ENCODE measurements at places on chromosomes 4 and X.

DNA sequence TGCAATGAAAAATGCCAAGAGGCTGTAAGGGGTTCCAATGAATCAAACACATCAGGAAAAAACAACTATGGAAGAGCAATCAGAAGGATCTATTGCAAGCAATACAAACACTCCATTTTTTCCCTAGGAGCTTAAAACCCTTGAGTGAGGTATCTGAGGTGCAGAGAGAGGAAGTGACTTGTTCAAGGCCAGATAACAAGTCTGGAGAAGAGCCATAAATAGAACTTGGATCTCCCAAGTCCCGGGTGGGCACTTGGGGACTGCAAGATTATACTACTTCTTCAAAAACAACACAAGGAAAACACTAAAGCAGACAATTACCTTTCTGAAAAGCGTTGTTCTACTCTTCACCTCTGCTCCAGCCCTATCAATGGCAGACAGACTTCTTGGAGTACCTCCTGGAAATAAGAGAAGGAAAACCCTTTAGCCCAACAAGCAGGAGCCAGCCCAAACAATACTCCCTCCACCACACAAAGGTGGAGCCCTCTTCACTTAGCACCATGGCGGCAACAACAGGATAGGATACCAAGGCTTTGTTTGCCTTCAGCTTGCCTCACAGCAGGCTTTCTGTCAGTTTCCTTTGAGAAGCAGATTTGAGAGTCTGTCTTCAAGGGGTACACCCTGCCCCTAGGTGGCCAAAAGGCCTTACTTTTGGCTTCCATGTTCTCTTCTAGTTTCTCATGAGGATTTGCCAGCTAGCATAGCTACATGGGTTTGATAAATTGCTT is 26.0 kb downstream of the AIFM1 start:
- H3K36me3 ChIP-seq: peaks cover 15% of the 10 kb centered on the region
- H3K27ac ChIP-seq: no peak overlapping the region
- no peaks in the 10 kb centered on the region for H3K4me1 ChIP-seq
- no peaks in the 10 kb centered on the region for H3K27me3 ChIP-seq
- H3K4me3 ChIP-seq: no peak overlapping the region
- no peak for DNase-seq

- no peaks in the 10 kb centered on the region for H3K36me3 ChIP-seq
- H3K27ac ChIP-seq: no peak overlapping the region
- H3K4me3 ChIP-seq: no peak overlapping the region
- no peaks in the 10 kb centered on the region for H3K27me3 ChIP-seq
Measured at GRCh38 chr4:2436761-2437474, 18.2 kb downstream of the CFAP99 start.

DNA sequence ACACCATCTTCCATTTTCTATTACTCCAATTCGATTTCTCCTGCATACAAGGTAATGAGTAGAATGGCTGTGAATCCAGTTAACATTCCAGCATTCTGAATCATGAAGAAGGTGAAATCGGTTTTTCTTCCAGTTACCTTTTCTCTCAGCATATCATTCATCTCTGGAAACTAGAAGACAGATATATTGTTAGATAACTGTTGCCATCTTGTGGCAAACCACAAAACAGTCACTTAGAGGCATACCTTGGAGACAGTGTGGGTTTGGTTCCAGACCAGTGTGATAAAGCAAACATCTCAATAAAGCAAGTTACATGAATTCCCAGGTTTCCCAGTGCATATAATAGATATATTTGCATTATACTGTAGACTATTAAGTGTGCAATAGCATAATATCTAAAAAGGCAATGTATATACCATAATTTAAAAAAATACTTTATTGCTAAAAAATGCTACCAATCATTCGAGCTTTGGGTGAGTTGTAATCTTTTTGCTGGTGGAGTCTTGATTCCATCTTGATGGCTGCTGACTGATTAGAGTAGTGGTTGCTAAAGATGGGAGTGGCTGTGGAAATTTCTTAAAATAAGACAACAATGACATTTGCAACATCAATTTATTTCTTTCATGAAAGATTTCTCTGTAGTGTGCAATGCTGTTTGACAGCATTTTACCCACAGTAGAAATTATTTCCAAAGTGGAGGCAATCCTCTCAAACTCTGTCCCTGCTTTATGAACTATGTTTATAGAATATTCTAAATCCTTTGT is 82.1 kb downstream of the SLC39A8 start:
- H3K27me3 ChIP-seq: no peaks in the 10 kb centered on the region
- H3K27ac ChIP-seq: no peak overlapping the region
- no peak overlapping the region for H3K4me3 ChIP-seq
- DNase-seq: no peak
- no peaks in the 10 kb centered on the region for H3K4me1 ChIP-seq
- H3K36me3 ChIP-seq: no peaks in the 10 kb centered on the region

- H3K36me3 ChIP-seq: no peaks in the 10 kb centered on the region
- H3K4me1 ChIP-seq: no peaks in the 10 kb centered on the region
- DNase-seq: no peak
- no peaks in the 10 kb centered on the region for H3K27me3 ChIP-seq
- no peak overlapping the region for H3K4me3 ChIP-seq
Measured at GRCh38 chr4:90137555-90137954, 10.4 kb downstream of the CCSER1 start.

GRCh38 chr4:13821522-13821921 is 194.0 kb upstream of the BOD1L1 start:
- H3K36me3 ChIP-seq: no peaks in the 10 kb centered on the region
- H3K27ac ChIP-seq: no peak overlapping the region
- no peak overlapping the region for H3K4me3 ChIP-seq
- H3K4me1 ChIP-seq: no peaks in the 10 kb centered on the region
- H3K27me3 ChIP-seq: no peaks in the 10 kb centered on the region
